Activated T-helper 1 cell treated with anti-CD3 and anti-CD28 coated beads, Interleukin-12 subunit alpha, Interleukin-12 subunit beta, Interleukin-2, Interleukin-4 antibody, amounts not matched to agents 30 ng/mL and 10 ng/mL and 1 ng/mL, durations not matched to agents 14 hours and 24 hours and 36 hours (primary cell): ENCODE measurements at places on chromosomes 13 and 19. TPM values are rescaled to one million over a fixed set of nuclear protein-coding genes. Genes with fewer than 3 reads are reported as not detected.

DNA sequence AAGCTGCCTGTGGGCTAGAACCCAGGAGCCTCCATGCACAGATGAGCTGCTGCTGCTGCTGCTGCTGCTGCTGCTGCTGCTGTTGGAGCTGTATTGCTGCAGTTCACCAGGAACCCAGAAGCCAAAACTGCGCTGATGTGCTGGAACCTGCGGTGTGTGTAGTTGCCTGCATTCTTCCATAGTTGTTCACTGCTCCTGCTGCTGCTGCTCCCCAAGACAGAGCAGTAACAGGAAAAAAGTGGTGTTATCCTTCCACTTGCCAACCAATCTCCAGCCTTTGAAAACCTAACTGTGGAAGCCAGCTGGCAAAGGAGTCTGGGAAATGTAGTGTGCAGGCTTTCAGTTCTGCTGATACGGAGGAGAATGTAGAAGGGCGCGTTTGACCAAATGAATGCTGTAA is 37.9 kb downstream of the ARHGAP35 start:
- H3K27me3 ChIP-seq, result no peaks in the 10 kb centered on the region
- no peak overlapping the region for H3K4me3 ChIP-seq
- peaks cover 4% of the 10 kb centered on the region for H3K36me3 ChIP-seq
- no peak overlapping the region for H3K27ac ChIP-seq

GRCh38 chr13:24112791-24113190 is 47.7 kb upstream of the SPATA13 start:
- no peak overlapping the region for H3K4me3 ChIP-seq
- peaks cover 5% of the 10 kb centered on the region for H3K4me1 ChIP-seq
- DNase-seq, result no peak
- H3K27me3 ChIP-seq, result peaks cover 20% of the 10 kb centered on the region
- H3K27ac ChIP-seq, result no peak overlapping the region
- no peaks in the 10 kb centered on the region for H3K36me3 ChIP-seq

DNA sequence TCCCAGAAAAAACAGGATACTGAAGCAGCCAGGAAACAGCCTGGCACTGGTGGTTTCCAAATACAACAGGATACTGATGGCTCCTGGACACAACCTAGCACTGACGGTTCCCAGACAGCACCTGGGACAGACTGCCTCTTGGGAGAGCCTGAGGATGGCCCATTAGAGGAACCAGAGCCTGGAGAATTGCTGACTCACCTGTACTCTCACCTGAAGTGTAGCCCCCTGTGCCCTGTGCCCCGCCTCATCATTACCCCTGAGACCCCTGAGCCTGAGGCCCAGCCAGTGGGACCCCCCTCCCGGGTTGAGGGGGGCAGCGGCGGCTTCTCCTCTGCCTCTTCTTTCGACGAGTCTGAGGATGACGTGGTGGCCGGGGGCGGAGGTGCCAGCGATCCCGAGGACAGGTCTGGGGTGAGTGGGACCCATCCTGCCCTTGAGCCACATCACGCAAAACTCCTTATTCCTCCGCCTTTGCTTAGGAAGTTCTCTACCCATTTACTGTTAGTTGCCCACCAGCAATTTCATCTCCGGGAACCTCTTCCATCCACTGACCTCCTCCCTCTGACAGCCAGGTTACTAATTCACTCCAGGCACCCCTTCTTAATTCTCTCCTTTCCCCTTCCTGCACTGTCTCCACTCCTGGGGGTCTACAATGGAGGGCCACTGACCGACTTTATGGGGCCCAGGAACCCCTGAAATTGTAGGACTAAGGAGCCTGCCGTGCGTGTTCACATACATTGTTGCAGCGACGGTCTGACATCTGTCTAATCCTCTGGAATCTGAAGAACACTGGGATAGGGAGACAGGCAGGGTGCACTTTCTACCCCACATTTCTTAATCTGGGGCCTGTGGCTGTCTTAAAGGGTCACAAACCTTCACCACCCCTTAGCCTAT is 1.2 kb downstream of the ITPKC start:
- H3K4me3 ChIP-seq, result peak overlapping the region; percentile 97
- H3K4me1 ChIP-seq, result peaks cover 52% of the 10 kb centered on the region
- H3K27ac ChIP-seq, result peak overlapping the region; percentile 94
- peaks cover 21% of the 10 kb centered on the region for H3K36me3 ChIP-seq
- H3K27me3 ChIP-seq, result no peaks in the 10 kb centered on the region

- no peaks in the 10 kb centered on the region for H3K36me3 ChIP-seq
- no peak overlapping the region for H3K27ac ChIP-seq
- DNase-seq, result no peak
- H3K4me1 ChIP-seq, result peaks cover 6% of the 10 kb centered on the region
Observed at GRCh38 chr19:31289976-31290375, 59.3 kb downstream of the TSHZ3 start.

GRCh38 chr19:18062028-18062427 is 24.7 kb downstream of the IL12RB1 start:
- no peak overlapping the region for H3K27ac ChIP-seq
- peaks cover 27% of the 10 kb centered on the region for H3K36me3 ChIP-seq
- H3K27me3 ChIP-seq, result no peaks in the 10 kb centered on the region
- no peak overlapping the region for H3K4me3 ChIP-seq
- DNase-seq, result no peak
- H3K4me1 ChIP-seq, result peaks cover 11% of the 10 kb centered on the region

GRCh38 chr19:7497292-7497691 is 8.5 kb upstream of the PEX11G start:
- no peaks in the 10 kb centered on the region for H3K36me3 ChIP-seq
- no peak overlapping the region for H3K27ac ChIP-seq

DNA sequence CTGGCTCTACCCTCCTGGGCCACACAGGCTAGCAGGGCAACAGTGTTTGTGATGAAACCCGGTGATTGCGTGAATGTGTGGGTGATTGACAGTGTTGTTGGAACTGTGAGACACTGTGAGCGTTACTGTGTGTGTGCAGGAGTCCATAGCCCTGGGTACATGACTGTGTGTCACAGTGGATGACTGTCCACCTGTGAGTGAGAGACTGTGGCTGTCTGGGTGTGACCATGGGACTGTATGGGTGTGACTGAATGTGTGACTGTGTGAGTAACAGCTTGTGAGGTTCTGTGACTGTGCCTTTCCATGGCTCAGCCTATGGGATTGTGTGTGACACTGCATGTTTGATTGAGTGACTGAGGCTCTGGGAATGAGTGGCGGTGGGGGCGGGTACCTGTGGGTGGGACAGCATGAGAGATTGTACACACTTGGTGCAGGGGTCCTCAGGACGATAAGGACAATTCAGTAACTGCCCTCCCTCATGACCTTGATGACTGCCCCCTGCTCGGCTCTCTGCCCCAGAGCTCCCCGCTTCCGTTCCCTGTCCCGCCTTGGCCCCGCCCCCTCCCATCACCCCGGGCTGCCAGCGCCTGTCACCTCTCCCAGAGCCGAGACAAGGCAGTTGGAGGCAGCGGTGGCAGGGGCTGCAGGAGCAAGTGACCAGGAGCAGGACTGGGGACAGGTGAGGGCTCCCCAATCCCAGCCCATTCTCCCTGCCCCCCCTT is at the start of gene GIPR:
GIPR (plus strand) TSS at position 602 of the 722 bp plus-strand sequence. CDS start 1,300 bp downstream, outside the sequence.
- peaks cover 10% of the 10 kb centered on the region for H3K27me3 ChIP-seq
- DNase-seq, result peak; percentile 34
- H3K4me3 ChIP-seq, result peak within 1 kb of the TSS; percentile 88
- H3K36me3 ChIP-seq, result peaks cover 3% of the 10 kb centered on the region

DNA sequence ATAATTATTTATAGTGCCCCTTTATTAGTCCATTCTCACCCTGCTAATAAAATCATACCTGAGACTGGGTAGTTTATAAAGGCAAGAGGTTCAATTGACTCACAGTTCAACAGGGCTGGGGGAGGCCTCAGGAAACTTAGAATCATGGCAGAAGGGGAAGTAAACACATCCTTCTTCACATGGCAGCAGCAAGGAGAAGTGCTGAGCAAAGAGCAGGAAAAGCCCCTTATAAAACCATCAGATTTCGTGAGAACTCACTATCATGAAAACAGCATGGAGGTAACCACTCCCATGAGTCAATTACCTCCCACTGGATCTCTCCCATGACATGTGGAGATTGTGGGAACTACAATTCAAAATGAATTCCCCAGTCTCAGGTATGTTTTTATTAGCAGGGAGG is 89.9 kb upstream of the STARD13 start:
- no peak for DNase-seq
- no peaks in the 10 kb centered on the region for H3K36me3 ChIP-seq
- H3K27me3 ChIP-seq, result no peaks in the 10 kb centered on the region
- H3K27ac ChIP-seq, result no peak overlapping the region
- H3K4me3 ChIP-seq, result no peak overlapping the region
- H3K4me1 ChIP-seq, result no peaks in the 10 kb centered on the region

- no peaks in the 10 kb centered on the region for H3K36me3 ChIP-seq
- H3K4me3 ChIP-seq, result no peak overlapping the region
- H3K4me1 ChIP-seq, result no peaks in the 10 kb centered on the region
- peaks cover 10% of the 10 kb centered on the region for H3K27me3 ChIP-seq
- DNase-seq, result no peak
Observed at GRCh38 chr13:43343645-43344044, 320.3 kb downstream of the DNAJC15 start.

DNA sequence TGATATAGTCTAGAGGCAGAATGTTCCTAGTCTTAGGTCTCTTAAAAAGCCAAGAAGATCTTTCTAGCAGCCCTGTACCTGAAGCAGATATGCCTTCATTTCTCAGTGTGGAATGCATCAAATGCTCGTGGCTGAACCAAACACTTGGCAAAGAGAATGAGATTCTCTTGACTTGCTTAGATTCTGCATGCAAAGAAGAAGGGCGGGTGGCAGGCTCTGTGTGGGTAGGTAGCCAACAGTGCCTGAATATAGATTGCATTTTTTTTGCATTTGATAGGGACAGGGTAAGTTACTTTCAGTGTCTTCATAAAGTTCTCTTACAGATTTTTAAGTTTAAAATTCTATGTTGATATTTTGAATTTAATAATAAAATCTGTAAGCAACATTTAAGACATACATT is 27.3 kb downstream of the IFT88 start:
- H3K27me3 ChIP-seq, result no peaks in the 10 kb centered on the region
- DNase-seq, result no peak
- no peak overlapping the region for H3K4me3 ChIP-seq
- no peak overlapping the region for H3K27ac ChIP-seq

GRCh38 chr13:65966991-65967451 is 1263.1 kb downstream of the PCDH9 start:
- H3K4me3 ChIP-seq, result no peak overlapping the region
- H3K36me3 ChIP-seq, result no peaks in the 10 kb centered on the region
- no peak for DNase-seq
- no peaks in the 10 kb centered on the region for H3K27me3 ChIP-seq

- DNase-seq, result no peak
- no peak overlapping the region for H3K27ac ChIP-seq
- peaks cover 16% of the 10 kb centered on the region for H3K4me1 ChIP-seq
- H3K36me3 ChIP-seq, result no peaks in the 10 kb centered on the region
Observed at GRCh38 chr19:34983786-34984185, 16.3 kb upstream of the GRAMD1A start.

DNA sequence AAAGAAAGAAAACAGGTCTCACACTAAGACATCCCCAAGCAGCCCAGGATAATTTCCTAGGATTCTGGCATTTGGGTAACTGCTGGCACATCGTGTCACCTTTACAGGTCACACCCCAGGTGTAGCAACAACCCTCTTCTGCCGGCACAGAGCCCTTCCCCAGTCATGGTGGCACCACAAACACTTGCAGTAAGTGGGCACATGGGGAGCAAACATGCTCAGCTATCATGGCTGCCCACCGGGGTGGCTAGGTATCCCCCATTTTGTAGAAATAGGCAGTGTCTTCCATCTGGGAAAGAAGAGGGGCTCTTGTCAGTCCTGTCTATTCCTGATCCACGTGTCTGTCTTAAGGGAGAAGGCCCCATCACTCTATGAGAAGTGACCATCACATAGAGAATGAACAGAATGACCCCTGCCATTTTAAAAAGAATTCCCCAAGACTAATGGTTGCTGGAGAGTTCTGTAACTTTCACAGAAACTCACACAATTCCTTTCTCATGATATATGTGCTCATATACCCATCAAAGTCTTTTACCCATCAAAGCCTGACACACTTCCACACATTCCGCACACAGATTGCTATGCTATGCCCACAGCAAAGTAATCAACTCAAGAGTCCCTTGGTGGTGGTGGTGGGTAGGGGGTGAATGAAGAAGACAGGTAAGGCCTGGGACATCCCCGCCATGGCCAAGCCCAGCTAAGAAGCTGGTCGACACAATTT is 33.3 kb downstream of the BRD4 start:
- H3K4me1 ChIP-seq, result peaks cover 85% of the 10 kb centered on the region
- DNase-seq, result no peak
- H3K27me3 ChIP-seq, result no peaks in the 10 kb centered on the region
- peak overlapping the region; percentile 43 for H3K4me3 ChIP-seq
- peak overlapping the region; percentile 88 for H3K27ac ChIP-seq
- peaks cover 20% of the 10 kb centered on the region for H3K36me3 ChIP-seq

DNA sequence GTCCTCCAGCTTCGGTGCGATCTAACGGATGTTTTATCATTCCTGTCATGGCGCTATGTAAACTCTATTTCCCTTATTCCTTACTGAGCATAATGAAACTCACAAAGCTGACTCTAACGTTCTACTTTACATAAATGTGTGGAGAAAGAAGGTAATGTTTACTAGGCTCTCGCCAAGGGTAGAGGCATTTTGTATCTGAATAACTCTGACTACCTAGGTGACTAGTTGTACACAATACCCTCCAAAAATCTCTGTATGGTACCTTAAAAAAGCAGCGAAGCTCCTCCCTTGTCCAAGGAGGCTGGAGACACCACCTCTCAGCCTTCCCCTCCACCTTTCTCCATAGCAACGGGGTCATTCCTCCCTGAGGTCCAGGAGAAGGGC is 316 bp upstream of the ZNF530 start:
- H3K27ac ChIP-seq, result peak overlapping the region; percentile 58
- no peak for DNase-seq
- peak overlapping the region; percentile 85 for H3K4me3 ChIP-seq
- peaks cover 16% of the 10 kb centered on the region for H3K4me1 ChIP-seq
- H3K36me3 ChIP-seq, result peaks cover 29% of the 10 kb centered on the region

GRCh38 chr19:41264581-41265394 is 616 bp downstream of the HNRNPUL1 start:
- peak overlapping the region; percentile 94 for H3K4me3 ChIP-seq
- H3K4me1 ChIP-seq, result peaks cover 52% of the 10 kb centered on the region
- H3K36me3 ChIP-seq, result peaks cover 17% of the 10 kb centered on the region
- peak overlapping the region; percentile 99 for H3K27ac ChIP-seq
- peak; percentile 37 for DNase-seq
- no peaks in the 10 kb centered on the region for H3K27me3 ChIP-seq

- H3K27ac ChIP-seq, result peak overlapping the region; percentile 72
Observed at GRCh38 chr19:6616011-6616410, 25.1 kb upstream of the CD70 start.

PRKCG gene
- total RNA-seq, result not detected in 2 replicates

TMPRSS9 gene
- not detected in 2 replicates for total RNA-seq
